ENCODE measurements at places on chromosomes 16 and 17. TPM values are rescaled to one million over a fixed set of nuclear protein-coding genes. Genes with fewer than 3 reads are reported as not detected.

GRCh38 chr17:16974569-16975276 lies 2.8 kb upstream of the TNFRSF13B start:
- no peak for DNase-seq

DNA sequence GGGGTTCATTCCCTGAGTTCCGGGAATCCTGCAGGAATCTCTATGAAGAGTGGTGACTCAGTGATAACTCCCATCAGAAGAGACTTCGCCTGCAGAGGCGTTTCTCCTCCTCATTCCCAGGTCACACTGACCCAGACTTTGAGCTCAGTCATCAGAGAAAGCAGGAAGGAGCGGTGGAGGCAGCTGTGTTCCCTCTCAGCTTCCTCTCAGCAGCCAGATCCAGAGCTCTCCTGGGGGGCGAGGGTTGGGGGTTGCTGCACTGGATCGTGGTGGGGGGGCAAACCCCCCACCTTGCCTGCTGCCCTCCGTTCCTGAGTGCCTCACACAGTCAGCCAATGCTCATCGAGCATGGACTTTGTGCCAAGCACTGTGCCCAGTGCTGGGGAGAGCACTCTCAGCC lies 271.2 kb downstream of the CBLN1 start:
- no peak for DNase-seq

DNA sequence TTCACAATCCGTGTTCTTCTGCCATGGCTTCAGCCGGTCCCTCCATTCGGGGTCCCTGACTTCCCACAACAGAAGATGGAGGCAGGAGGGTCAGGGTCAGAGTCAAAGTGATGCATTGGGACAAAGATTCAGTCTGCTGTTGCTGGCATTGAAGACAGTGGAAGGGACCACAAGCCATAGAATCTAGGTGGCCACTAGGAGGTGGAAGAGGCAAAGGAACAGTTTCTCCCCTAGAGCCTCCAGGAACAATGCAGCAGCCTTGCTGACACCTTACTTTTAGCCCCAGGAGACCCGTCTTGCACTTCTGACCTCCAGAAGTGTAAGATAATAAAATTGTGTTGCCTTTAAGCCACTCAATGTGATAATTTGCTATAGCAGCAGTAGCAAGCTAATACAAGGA lies 55.9 kb downstream of the MFSD11 start:
- DNase-seq = peak; percentile 67

- DNase-seq = peak; percentile 85
Measured at GRCh38 chr16:1105888-1106620, 10.0 kb upstream of the C1QTNF8 start.

GRCh38 chr16:11150190-11150589 lies 105.8 kb downstream of the SOCS1 start:
- no peak for DNase-seq

- no peak for DNase-seq
Measured at GRCh38 chr16:65069766-65070165, 52.1 kb downstream of the CDH11 start.

DNA sequence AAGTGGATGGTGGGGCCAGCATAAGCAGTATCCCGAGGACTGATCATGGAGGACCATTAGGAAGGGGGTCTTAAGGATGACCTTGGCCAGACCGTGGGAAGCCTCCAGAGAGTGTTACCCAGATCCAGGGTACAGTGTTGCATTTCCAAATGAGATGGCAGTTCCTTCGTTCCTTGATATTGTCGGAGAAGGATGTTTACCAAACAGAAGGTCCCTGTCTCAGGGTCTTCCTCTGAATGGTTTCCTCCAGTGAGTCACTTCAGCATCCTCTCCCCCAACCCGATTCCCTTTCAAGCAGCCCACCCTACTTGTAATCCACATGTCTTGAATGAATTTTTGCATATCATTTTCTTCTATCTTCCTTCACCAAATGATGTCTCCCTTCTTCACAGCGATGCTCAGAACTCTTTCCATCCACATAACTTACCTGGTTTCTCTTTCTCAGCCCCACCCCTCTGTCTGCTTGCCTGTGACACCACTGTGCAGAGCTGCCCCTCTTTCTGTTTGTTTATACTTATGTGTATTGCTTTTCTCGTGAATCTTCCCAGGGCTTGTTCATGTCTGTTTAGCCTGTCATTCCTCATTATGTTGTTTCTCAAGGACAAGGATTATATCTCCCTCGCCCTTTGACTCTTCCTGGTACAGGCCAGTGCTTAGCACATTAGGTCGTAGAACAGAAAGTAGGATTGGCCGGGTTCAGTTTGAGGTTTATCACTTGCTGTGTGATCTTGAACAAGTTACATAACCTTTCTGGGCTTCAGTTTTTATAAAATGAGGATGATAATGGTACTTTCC lies 5.7 kb downstream of the GOSR2 start:
- no peak for DNase-seq

DNA sequence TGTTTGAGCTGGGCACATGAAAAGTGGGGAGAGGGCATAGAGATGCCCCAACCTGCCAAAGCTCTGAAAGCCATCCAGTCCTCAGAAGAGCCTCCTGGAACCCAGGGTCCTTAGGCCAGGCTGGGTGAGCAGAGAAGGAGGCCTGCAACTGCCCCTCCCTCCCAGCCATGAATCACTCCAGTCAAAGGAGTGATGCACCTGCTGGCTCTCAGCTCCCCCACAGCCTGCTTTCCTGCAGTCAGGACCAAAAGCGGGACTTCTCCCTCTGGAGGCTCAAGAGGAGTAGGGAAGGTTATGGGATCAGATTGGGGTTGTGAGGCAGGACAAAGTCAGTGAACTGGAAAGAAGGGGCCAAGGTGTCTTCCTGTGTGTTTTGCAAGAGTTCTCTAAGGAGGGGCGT lies 145.6 kb downstream of the TMEM132E start:
- no peak for DNase-seq

DNA sequence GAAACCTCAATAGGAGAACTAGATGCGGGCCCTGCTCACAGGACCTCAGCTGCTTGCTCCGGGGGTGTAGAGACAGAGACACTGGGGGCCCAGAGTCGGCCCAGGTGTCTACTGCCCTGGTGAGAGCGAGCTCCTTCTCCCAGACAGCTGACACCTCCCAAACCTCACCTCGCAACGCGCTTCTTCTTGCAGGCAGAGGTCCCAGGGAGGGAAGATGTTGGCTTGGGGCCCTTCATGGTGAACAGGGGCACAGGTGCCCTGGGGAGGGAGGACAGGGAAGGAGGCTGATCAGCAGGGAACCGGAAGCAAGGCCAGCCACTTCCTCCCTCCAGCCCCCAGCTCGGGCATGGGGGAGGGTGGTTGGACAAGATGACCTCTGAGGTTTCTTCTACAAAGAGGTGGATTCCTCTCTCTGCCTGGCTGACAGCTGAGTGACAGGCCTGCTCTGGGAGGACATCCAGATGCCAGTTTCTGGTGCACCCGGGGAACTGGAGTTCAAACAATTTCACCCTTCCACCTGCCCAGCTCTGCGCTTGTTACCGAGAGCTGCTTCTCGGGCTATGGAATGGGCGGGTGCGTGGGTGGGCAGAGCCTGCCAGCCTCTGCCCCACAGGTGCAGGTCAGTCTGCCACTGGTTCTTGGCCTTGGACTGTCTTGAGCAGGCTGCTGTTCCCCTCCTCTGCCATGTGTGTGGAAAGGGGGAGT lies 11.7 kb upstream of the GFAP start:
- DNase-seq = no peak

HIGD1B gene
- not detected for total RNA-seq

GRCh38 chr16:19901164-19901563 lies 16.5 kb upstream of the GPRC5B start:
- DNase-seq = no peak

GRCh38 chr16:57619133-57619605 lies 9.3 kb upstream of the ADGRG1 start:
- DNase-seq = no peak

TMED6 gene
- not detected for total RNA-seq

SP6 gene
- 1.0 TPM for total RNA-seq

DNA sequence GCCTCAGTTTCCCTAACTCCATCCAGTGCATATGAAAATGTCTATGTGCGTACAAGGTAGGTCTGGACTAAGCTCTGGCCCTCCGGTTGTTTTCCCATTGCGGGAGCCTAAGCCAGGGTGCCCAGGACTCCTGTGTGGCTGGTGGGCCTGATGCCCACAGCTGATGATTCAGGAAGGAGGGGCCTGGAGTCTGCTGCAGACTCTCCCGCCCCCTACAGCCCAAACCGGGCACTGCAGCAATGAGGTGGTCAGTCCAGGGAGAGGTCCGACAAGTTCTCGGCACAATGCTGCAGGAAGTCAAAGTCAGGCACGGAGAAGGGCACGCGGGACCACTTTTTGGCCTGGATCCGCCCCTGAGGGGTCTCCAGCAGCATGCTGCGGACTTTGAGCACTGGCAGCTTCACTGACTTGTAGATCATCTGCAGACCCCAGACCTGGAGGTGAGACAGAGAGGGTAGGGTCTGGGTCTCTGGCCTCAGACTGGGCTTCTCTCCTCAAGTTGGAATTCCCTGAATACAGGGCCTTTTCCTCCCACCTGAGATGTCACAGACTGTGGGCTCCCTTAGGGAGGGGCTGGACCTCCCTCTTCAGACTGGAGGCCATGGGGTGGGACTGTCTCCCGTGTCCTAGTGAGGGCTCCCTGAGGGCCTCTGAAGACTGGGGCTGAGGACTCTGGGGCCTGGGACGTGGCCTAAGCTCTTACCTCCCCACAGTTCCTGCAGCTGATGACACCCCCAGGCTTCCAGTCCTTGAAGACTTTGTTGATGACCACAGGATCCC lies 3.4 kb upstream of the ZNF385C start:
- DNase-seq = peak; percentile 88

PPM1E gene
- total RNA-seq = 15.8 TPM

- DNase-seq = no peak
Measured at GRCh38 chr17:74959826-74960515, 12.6 kb downstream of the HID1 start.

DNA sequence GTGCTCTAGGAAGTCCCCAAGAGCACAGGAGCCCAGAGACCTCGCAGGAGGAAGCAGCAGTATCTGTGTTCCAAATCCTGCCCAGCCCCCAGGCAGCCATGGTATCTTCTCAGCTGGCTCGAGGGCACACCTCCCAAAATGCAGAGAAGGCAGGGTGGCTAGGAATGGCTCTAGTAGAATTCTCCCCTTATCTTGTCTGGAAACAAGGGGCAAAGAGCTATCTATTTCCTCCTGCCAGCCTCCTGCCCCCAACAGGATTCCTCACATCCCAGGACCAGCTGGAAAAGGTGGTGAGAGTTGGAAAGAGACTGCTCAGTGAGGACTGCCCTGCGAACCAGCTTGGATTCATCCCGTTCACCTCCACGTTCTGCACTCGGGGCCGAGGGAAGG lies 8.6 kb upstream of the TSPOAP1 start:
- peak; percentile 17 for DNase-seq

- peak; percentile 87 for DNase-seq
Measured at GRCh38 chr16:8936421-8936820, 27.3 kb downstream of the USP7 start.

DNA sequence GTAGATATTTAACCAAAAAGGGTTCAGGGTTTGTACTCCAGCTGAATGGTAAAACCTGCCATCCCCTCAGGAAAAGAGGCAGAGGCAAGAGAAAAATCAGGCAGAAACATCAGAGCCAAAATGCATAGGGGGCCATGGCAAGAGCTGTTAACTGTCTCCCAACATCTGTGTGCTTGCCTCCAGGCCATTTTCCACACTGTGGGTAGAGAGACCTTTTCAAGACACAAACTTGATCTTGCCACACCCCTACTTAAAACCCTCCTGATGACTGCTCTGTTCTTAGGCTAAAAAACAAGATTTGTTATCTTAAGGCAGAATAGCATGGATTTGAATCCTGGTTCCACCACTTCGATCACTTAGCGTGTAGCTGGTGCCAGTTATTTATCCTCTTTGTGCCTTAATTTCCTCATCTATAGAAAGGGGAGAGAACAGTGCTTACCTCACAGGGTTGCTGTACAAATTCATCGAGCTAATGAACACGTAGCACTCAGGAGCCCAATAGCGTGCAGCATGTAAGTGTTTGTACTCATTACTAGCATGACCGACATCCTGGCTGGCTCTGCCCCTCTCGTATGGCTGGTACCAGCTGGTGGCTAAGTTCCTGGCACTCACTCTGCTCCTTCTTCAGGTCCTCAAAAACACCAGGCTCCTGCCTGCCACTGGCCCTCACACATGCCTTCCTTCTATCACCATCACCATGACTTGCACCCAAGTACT lies 25.8 kb downstream of the STAT3 start:
- no peak for DNase-seq

CCT6B gene
- 0.94 TPM for total RNA-seq

NKD1 gene
- 2.1 TPM for total RNA-seq

DNA sequence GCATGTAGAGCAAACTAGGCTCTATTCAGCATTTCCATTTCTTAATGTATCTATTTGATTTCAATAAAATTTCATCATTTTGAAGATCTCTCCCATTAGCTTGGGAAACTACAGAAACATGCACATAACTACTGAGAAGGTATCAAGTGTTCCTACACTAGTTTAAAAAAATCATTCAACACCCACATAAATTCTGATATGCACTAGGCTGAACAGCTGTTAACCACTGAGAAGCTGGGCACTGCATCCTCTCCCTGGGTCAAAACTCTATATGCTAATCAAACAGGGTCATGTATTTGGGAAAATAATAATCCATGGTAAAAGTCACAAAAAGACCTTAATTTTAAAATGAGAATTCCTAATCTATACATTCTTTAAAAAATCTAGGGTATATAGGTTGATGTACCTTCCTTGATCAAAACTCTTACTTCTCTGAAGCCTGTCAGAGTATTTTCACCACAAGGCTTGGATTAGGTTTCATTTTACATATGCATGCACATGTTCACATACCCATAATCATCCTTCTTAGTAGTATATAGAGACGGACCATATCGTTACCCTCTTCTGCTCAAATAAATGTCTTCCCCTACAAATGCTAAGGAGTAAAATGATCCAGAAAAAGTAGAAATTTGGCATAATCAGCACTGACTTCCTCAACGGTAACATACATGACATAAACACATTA lies 57.2 kb downstream of the KANSL1 start:
- DNase-seq = no peak

GRCh38 chr16:55565086-55565485 lies 1.4 kb upstream of the CAPNS2 start:
- no peak for DNase-seq

GRCh38 chr16:58105631-58106030 lies 23.6 kb downstream of the CFAP20 start:
- DNase-seq = no peak

GUCY2D gene
- not detected for total RNA-seq

SPNS2 gene
- 2.3 TPM for total RNA-seq

TVP23A gene
- 4.5 TPM for total RNA-seq

SYT17 gene
- 9.5 TPM for total RNA-seq

GRCh38 chr17:10620823-10621222 lies 36.3 kb downstream of the MYH3 start:
- DNase-seq = no peak

DNA sequence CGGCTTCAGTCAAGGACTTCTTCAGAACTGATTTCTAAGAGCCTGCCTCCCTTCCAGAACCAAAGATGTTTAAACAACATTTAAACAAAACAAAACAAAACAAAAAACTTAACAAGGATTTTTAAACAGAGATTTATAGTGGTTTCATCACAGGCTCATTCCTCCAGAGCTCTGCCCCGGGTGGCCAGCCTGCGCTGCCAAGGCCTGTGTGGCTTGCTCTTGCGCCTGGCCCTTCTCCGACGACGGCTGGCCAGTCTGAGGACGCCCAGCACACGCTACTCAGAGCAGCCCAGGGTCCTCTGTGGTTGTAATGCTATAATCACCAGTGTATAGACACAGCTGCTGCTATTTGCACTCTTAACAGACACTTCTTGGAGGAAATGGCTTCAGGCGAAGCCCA lies 307.2 kb upstream of the MYOCD start:
- DNase-seq = no peak

MARVELD3 gene
- 32.7 TPM for total RNA-seq

CACNG5 gene
- 3.3 TPM for total RNA-seq
